ENCODE measurements at places on chromosomes 12 and 14.

DNA sequence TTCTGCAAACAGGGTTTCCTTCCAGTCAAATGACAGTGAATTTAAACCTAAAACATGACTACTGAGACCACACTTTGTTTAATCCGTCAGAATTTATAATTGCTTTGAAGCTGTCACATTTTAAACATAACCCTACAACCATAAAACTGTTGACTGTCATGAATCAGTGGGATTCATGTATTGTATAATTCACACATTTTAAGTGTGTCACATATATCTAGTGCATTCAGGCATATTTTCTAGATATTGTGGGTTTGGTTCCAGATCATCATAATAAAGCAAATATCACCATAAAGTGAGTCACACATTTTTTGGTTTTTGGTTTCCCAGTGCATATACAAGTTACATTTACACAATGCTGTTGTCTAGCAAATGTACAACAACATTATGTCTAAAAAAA, 304.4 kb downstream of the TMEM132D start:
- no peak for DNase-seq

- no peak for DNase-seq
Measured at GRCh38 chr12:94186278-94187241, 38.2 kb downstream of the PLXNC1 start.

GRCh38 chr14:65637780-65638179, 225.2 kb downstream of the FUT8 start:
- no peak for DNase-seq

DNA sequence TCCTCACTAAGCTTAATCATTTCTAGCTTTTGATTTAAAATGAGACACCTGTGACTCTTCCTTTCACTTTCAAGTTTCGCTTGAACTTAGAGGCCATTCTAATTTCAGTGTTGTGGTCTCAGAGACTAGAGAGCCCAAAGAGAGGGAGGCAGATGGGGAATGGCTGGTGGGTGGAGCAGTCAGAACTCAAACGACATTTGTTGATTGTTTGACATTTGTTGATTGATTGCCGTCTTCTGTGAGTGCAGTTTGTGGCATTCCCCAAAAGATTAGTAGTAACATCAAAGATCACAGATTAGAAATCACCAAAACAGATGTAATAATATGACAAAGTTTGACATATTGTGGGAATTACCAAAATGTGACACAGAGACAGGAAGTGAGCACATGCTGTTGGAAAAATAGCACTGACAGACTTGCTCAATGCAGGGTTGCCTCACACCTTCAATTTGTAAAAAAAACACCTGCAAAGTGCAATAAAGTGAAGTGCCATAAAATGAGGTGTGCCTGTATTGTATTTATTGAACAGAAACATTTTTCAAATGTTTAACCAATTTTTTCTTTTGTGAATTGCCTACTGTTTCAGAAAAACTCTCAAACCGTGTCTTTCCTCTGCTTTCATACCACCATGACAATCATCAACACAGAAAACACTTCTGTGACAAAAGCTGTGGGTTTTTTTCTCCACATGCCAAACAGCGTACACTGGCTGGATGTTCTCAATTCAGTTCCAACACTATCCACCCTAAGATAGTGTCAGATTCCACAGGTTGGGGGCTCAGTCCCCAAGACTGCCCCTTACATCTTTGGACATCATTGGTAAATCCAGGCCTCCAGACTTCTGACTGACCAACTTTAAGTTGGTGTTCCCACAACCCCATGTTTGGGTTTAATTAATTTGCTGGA, 376.3 kb upstream of the RGS6 start:
- no peak for DNase-seq

GRCh38 chr12:110475426-110475825, 6.8 kb downstream of the FAM216A start:
- no peak for DNase-seq

DNA sequence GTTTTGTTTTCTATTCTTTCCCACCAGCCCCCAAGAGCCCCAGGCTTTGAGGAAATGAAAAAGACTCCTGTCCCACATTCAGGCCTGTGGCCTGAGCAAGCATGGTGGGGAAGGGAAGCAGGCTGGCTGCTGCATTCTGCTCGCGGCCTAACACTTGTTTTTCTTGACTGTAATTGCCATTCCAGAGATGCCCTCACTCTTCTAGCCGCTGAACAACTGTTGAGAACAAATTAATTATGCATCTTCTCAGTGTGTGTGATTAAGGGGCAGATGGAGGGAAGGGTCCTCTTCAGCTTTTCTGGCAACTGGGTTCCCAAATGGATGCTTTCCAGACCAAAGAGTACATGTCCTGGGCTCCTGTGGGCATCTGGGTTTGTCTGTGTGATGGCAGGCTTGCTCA, 43.3 kb downstream of the ADCK1 start:
- DNase-seq, result no peak

- no peak for DNase-seq
Measured at GRCh38 chr14:36998686-36999085, 173.7 kb downstream of the SLC25A21 start.

DNA sequence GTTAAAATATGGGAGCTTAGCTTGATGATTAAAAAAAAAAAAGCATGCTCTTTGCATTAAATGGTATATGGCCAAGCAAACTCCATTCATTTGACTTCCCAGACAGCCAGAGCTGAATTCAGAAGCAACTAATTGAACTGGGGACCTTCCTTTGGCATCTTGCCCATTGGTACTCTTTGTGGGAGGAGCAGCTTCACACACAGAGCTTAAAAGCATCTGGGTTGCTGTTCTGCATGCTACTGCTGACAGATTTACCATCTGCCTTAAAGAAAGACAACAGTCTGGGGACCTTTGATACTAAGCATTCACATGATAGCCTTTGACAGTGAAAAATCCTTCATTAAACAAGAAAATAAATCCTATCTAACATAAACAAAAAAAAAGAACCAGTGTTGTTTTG, 977.9 kb downstream of the TMTC2 start:
- DNase-seq, result no peak

- peak; percentile 78 for DNase-seq
Measured at GRCh38 chr12:1634590-1635191, 5.7 kb downstream of the WNT5B start.

- no peak for DNase-seq
Measured at GRCh38 chr12:107362960-107363359, 269.6 kb upstream of the CRY1 start.

GRCh38 chr12:131642101-131642540, 68.8 kb upstream of the SFSWAP start:
- DNase-seq, result no peak

DNA sequence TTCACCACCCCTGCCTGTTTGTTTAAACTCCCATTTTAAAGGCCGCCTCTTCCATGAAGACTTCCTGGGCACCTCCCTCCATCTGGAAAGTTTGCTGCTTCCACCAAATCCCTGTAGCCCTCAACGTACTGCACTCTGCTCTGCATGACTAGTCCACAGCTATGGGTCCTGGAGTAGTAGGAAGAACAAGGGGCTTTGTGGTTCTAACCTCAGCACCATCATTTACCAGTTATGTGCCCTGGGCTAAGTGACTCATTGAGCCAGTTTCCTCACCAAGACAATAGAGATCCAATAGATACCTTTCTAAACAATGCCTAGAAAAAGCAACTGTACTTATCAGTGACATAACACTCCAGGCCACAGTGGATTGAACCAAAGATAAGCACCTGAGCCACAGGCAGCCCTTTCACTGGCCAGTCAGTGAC, 8.5 kb upstream of the LTBP2 start:
- DNase-seq, result no peak

- DNase-seq, result no peak
Measured at GRCh38 chr14:27553790-27554189, 956.0 kb upstream of the NOVA1 start.

- no peak for DNase-seq
Measured at GRCh38 chr12:27549801-27550652, 26.0 kb downstream of the PPFIBP1 start.

GRCh38 chr12:32773691-32774090, 18.0 kb upstream of the YARS2 start:
- DNase-seq, result no peak

DNA sequence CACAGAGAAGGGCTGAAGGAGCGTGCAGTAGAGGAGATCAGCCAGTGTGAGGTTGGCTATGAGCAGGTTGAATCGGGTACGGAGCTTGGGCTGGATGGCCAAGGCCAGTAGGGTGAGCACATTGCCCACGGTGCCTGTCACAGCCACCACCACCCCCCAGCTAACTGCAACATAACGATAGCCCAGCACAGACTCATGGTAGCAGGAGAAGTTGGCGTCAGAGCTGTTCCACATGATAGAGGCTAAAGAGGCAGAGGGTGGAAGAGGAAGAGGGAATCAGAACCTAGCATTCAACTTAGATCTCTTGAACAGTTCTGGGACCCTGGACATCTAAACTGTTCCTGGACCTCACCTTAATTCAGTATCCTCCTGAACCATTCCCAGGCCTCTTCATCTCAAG, 668 bp downstream of the GPR84 start:
- DNase-seq, result no peak

DNA sequence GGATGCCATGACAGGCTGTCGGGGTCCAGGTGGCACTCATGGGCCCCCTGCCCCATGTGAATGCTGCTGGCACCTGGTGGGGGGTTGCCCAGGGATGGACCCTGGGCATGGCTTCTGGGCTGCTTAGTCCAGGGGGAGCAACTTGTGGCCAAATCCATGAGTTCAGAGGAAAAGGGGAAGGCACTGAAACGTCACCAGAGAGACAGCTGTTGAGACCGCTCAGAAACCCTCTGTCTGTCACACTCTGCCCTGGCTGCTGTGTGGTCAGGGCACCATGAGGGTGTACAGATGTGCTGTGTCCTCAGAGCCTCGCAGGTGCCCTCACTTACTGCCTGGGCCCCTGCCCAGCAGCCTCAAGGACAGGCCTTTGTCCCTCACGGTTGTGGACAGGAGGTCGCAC, 9.4 kb downstream of the CLBA1 start:
- no peak for DNase-seq

DNA sequence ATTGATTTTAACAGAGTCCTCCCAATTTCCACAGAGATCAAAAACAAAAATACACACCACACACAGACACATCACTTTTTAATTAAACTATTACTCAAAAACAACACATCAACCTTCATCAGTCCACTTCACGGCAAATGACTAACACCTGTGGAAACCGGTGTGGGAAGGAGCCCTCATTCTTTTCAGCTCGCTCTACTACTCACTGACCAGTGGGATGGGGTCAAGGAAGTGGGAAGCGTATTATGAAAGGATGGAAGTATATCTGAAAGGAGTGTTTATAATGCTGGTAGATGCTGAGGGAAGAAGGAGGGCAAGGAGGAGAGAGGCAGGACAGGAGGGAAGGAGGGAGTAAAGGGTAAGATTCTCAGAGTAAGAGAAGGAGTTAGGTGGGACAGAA, 156.5 kb downstream of the EPS8 start:
- no peak for DNase-seq

GRCh38 chr12:10753059-10753458, 29.9 kb upstream of the YBX3 start:
- DNase-seq, result no peak

GRCh38 chr12:25550186-25550585, 2.9 kb downstream of the LMNTD1 start:
- no peak for DNase-seq

DNA sequence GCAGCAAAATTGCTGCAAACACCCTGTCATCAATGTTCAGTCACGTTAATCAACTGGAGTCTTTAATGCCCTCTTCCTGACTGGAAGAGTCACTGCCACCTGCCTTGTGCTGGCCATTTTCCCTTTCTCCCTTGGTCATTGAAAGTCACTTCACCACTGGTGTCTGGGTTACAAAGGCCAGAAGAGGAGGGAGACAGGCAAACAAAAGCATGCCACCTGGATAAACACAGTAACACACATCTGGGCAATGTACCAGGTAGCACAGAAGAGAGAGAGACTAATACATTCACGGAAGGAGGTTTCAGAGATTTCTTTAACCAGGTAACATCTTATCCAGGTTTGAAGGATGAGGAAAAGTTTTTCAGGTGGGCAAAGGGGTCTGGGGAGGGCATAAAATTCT, 32.7 kb downstream of the GPHB5 start:
- peak; percentile 85 for DNase-seq

GRCh38 chr12:125267114-125267513, 201.9 kb downstream of the AACS start:
- no peak for DNase-seq
